ENCODE measurements at places on chromosomes 2 and 18.

- DNase-seq, result no peak
Measured at GRCh38 chr18:22946846-22947245, 13.7 kb downstream of the RBBP8 start.

GRCh38 chr2:219633276-219634065 lies 6.0 kb downstream of the SLC4A3 start:
- DNase-seq, result no peak

DNA sequence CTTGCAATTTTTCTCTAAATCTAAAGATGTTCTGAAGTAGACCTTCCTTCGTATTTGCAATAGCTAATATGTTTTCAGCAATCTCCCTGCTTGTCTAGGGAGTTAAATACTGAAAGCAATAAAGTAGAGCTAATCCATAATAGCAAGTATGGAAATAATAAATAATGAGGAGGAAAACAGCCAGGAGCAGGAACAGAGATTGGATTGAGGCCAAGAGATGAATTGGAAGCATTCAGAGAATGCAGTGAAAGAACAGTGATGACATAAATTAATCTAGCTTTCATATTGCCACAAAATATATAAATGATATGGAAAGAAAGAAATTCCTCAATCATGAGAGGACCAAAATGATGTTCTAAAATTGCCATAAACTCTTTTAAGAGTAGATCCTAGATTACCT lies 679.7 kb downstream of the METTL4 start:
- DNase-seq, result no peak

GRCh38 chr2:23954325-23955014 lies 14.2 kb downstream of the UBXN2A start:
- DNase-seq, result no peak

- peak; percentile 91 for DNase-seq
Measured at GRCh38 chr2:112764071-112765044, at the start of gene CKAP2L. Gene CKAP2L (minus strand): TSS chr2:112764609. CDS start chr2:112764598, 11 bp downstream.

- no peak for DNase-seq
Measured at GRCh38 chr2:210519594-210519993, 36.8 kb upstream of the CPS1 start.

GRCh38 chr2:100217323-100217722 lies 74.9 kb upstream of the AFF3 start:
- no peak for DNase-seq

GRCh38 chr18:54232485-54233227 lies 8.2 kb upstream of the MBD2 start:
- no peak for DNase-seq

DNA sequence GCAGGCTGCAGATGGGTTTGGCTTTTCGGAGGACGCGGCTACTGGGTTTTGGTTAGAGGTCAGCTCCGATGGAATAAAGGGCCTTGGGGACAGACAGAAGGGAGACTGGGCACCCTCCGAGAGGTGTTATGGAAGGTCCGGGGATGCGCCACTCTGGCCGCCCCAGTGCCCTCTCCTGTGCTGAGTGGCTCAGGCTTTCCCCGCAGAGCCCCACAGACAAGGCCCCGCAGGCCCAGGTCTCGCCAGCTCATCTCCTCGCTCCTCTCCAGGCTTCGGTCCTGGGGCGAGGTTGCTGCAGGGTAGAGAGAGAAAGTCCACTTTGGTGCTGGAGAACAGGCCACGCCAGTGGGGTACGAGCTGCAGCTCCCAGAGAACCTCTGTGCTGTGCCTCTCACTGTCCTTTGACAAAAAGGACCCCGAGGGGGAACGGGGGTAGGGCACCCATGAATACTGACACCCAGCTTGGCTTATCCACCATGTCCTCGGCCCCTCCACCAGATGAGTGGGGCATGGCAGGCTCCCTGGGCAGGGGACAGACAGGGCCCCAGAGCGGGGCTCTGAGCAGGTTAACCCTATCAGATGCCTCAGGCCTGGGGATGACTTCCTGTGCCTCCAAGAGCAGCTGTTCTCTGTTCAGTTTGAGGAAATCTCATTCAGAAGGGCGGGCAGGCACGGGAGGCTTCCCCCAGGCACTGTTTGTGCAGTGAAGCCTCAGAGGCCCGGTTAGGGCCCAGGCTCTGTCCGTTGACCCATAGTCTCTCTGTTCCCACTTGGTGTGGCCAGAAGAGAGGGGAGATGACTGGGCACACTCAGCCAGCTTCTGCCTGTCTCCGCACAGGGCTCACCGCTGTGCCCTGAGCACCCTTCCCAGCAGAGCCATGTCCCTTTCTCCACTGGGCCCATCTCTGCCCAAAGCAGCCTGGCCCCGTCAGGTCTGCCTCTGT lies 15.7 kb upstream of the CNNM3 start:
- no peak for DNase-seq

Measured in activated T-helper 1 cell treated with Interleukin-2 at 50 U/mL for 16 hours (primary cell).